Thymus (tissue), 14 donors: ENCODE measurements at places on chromosomes 16 and 17.

DNA sequence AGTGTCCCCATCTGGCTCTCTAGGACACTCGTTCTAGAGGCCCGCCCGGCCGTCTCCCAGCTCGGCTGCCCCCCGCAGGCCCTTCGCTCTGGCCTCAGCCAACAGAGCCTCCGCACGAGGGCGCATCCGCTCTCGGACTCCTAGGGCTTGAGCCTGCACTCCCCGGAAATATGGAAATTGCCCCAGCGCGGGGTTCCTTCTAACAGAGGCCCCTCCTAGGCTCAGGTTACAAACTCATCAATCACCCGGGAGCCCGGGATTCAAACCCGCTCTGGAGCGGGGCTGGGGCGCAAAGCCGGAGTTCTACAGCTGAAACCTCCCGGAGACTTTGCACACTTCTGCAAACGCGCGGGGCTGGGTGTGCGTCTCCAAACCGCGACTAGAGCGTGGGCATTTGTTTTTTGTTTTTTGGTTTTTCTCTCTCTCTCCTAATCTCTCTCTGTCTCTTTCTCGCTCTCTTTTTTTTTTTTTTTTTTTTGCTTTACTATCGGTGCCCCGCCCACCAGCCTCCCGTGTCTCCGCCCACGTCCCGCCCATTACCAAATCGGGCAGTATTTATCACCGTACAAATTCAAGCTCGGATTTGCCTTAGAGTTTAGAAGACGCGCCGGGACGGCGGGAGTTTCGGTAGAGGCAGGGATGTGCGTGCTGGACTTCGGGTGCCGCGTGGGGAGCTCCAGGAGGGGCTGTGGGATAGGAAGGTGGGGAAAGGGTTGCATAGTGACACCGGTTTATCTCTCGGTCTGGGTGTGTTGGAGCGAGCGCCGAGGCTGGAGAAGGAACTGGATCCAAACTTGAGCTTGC, 2.4 kb upstream of the FOXL1 start:
- DNase-seq = peak; percentile 47

DNA sequence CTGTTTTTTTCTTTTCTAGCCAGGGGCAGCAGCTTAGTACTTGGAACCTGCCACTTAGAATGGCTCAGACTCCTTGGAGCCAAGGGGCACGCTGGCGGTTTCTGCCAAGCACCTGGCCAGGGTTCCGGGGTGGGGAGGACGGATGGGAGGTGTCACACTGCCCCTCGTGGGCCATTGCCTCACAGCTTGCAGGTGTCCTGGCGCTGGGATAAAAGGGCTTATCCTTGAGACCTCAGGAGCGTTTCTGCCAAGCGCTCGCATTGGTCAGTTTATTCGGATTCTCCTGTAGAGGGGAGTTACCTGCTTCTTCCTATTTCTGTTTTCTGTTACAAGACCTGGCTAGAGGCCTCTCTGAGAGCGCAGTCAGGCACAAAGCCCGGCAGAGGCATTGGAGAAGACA, 234.6 kb downstream of the MSI2 start:
- DNase-seq = no peak

- DNase-seq = no peak
Measured at GRCh38 chr17:8408371-8408770, 10.7 kb upstream of the RNF222 start.

GRCh38 chr16:84607694-84608093, 10.2 kb downstream of the COTL1 start:
- no peak for DNase-seq

- DNase-seq = peak; percentile 60
Measured at GRCh38 chr17:81471818-81472456, 40.7 kb downstream of the ACTG1 start.

DNA sequence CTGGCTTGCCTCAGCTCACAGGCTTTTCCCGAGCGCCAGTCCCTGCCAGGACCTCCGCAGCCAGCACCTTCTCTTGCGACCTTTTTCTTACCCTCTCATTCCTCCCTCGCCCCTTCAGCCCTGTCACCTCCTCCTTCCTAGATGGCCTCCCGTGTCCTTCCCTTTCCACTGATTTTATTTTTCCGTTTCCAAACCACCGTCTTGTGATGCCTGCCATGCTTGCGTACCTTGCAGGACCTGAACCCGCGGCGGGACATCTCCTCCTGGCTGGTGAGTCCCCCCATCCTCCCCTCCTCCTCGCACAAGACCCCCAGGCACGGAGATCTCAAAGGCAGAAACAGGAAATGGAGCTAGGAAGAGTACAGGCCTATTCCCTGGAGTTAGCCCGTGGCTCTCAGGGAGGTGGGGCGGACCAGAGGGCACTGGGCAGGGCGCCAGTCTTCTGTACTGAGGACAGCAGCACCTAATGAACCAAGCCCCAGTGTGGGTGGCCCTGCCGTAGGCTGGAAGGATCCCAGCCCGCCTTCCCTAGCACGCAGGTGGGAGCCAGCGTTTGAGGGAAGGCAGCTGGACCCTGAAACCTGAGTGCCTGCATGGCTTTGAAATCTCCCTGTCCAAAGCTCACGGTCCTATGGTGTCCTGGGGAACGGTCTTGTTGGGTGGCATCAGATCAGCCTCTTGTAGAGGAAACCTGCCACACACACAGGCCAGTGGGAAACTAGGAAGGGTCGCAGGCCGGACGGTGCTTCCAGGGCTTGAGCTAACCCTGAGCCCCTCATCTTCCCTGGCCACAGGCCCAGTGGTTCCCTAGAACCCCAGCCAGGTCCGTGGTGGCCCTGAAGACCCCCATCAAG, 612 bp downstream of the CISD3 start:
- DNase-seq = no peak

DNA sequence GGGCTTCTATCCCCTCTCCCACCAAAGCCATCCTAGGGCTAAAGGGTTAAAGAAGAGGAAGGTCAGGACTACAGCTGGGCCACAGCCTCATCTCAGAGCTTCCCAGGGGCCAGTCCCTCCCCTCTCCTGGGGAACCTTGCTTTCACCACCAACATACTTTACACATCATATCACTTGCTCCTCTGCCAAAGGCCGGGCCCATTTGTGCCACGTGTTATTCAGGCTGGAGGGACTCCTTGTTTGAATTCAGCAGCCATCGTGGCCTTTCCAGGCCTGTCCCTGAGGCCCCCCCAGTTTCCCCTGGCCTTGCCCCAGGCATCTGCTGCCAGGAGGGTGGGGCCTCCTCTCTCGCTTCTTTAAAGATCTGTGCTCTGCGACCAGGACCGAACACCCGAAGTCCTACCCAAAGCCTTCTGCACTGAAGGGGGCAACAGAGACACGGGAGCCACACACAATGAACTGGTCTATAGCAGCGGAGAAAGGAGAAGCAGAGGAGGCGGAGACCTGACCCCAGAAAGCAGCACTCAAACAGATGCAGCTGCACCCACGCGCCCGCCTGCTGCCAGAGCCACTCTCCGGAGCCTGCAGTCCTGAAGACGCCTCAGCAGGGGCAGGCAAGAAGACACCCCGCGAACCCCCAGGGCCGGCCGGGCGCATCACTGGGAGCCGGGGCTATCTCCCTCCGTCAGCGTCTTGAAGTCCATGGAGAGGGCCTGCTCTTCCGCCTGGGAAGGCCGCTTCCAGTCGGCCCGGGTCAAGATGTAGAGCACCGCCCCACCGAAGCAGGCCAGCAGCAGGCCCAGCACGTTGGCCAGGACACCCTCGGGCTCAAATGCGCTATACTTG, 12.1 kb downstream of the CYB561 start:
- DNase-seq = no peak

DNA sequence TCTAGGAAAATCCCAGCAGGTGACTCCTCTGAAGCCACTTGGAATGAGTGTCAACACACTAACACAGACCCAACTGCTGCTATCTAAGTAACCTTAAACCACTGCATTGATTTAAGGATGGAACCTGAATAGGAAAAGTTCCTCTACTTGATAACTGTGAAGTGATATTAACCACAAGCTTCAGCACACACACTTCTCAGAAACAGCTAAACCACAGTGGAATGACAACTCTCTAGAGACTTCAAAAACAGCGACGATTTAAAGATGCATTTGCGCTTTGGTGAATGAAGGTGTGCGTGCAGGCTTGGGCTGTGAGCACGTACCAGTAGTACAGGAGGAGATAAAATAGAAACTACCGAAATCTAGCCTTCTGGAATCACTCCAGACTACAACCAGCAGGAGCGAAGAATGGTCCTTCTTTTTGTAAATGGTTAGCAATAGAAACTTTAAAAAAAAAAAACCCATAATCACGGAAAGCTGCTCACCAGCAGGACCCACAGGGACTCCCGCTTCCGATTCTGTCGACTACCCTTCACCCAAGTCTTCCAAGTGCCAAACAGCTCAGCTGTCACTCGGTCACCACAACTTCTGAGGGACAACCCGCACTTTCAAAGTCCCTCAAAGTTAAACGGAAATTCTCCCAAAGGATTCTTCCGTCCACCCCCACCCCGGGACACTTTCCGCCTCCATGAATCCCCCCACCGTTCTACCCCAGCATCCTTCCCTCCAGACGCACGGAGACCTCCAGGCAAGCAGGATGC, 137.7 kb upstream of the CORO6 start:
- peak; percentile 72 for DNase-seq

GRCh38 chr16:28542646-28543045, 3.9 kb upstream of the NUPR1 start:
- DNase-seq = no peak

DNA sequence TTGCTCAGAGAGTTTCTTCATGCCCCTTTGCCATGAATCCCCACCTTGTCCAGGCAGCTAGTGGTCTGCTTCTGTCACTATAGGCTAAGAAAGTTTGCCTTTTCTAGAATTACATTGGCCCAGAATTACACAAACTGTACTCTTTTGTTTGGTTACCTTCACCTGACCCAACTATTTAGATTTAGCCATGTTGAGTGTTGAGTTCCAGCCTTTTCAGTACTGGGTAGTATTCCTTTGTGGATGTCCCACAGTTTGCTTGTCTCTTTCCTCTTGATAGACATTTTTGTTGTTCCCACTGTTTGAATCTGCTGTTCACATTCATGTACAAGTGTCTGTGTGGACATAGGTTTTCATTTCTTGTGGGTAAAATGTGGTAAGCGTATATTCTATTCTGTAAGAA, 22.3 kb downstream of the USP10 start:
- DNase-seq = no peak

DNA sequence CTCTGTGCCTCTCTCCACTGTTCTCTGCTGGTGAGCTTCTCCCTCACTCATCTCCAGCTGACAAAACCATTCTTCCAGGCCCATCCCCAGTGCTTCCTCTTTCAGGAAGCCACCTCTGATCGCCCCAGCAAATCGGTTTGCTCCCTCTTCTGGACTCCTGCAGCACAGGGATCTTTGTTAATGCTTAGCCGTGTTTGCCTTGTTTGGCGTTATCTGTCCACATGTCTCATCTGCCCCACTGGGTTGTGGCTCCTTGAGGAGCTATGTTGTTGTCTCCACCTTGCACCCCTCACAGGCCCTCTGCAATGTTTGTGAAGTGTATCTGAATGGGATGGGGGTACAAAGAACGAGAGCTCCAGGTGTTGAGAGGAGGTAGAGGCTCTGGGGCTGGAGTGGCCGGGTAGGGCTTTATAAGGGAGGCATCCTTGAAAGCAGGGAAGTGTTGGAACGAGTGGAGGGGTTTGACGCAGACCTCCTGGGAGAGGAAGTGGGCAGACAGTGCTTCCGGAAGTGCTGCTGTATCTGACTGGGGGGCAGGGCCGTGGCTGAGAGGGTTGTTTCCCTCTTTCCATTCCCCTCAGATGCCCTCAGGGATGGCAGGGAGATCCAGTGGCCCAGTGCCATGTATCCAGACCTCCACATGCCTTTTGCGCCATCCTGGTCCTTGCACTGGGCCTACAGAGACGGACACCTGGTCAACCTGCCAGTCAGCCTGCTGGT, 27.8 kb downstream of the CASKIN2 start:
- DNase-seq = peak; percentile 63

DNA sequence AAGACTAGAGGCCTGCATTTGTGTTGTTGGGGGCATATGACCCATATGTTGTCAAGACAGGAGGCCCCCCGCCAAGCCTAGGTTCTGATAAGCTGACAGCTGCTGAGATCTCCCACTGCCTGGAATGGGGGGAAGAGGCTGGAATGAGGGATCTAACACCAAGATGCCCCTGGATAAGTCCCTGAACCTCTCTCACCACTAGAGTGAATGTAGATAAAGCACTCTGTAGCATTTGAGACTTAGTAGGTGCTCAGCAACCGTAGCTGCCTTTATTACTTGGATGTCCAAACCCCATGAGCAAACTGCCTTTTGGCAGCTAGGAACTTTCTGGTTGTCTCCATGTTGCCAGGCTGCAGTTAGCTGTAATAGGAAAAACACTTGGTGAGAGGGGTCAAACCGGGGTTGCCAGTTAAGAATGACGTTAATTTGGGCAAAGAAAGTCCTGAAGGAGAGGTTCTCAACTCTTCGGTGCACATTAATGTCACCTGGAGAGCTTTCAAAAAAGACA, 4.4 kb upstream of the RASL10B start:
- DNase-seq = no peak

DNA sequence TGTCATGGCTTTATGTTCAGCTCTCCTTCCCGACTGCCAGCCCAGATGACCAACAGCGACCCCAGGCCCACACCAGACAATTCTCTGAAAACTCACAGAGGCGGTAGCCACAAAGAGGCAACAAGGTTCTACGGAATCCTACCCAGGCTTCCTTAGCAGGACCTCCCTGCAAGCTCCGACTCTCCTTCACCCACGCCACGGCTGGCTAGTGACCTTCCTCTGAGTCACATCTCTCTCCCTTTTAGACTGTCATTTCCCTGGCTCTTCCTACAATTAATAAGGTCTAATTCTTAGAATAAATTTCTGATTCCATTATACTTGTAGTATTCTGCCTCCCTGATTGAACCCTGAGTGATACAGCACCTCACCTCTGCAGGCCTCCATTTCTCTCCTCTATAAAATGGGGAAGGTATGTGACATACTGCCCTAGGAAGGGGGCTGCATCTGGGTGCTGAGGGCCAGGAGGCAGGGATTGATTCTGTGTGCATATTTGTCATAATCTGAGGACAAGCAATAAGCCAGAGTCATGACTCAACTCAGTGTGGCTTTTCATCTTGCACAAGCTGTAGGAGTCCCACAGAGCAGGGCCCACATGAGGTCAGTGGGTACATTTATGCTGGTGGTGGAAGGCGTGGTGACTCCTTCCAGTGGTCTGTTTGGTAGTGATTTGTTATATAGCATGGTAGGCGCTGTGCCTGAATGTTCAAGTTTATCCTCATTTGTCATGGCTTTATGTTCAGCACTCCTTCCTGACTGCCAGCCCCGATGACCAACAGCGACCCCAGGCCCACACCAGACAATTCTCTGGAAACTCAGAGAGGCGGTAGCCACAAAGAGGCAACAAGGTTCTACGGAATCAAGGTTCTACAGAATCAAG, 46.2 kb downstream of the SMPD3 start:
- DNase-seq = no peak

DNA sequence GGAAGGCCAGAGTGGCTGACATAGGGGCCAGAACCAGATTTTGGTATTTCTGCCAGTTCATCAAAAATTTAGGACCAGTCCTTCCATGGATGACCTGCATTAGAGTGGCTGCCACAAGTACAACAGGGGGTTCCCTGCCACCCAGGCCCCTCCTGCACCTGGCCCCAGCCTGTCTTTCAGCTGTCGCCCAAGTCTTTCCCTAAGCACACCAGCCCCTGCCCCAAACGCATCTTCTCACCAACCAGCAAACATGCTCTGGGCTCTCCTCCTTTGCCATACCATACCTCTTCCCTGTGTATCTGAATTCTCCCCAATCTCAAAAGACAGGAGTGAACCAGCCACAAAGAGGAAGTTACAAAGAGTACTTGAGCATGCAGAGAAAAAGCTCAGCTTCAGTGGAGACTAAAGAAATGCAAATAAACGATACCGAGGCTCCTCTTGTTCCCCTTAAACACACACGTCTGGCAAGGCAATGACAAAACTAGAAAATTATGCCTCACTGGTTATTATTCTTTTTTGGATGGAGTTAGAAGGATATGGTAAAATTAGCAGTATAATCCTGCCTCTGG, 130.6 kb downstream of the DYNLRB2 start:
- DNase-seq = no peak

- DNase-seq = no peak
Measured at GRCh38 chr17:66634193-66634592, 200.7 kb upstream of the CACNG5 start.
